GM12878 (cell line): ENCODE measurements at places on chromosomes 3 and 15. TPM values are rescaled to one million over a fixed set of nuclear protein-coding genes. Genes with fewer than 3 reads are reported as not detected.

DNA sequence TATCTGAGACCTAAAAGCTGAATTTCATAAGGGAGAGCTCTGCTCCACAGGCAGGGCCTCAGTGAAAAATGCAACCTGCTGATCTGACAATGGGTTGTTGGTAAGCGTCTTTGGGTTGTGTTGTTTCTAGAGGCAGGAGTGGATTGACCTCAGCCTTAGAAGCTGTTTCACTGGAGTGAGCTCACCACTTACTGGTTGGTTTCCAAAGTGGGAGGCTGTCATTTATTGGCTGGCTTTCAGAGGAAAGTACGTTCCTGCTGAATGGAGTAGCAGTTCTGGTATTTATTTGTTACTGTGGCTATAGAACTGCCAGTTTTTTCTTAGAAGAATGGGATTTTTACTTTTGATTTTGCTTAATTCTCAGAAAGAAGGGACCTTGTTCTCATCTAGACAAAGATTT is 29.3 kb upstream of the COL6A5 start:
- no peak for DNase-seq
- no peaks in the 10 kb centered on the region for H3K27me3 ChIP-seq
- no peaks in the 10 kb centered on the region for H3K4me1 ChIP-seq
- H3K4me3 ChIP-seq, result no peak overlapping the region

DNA sequence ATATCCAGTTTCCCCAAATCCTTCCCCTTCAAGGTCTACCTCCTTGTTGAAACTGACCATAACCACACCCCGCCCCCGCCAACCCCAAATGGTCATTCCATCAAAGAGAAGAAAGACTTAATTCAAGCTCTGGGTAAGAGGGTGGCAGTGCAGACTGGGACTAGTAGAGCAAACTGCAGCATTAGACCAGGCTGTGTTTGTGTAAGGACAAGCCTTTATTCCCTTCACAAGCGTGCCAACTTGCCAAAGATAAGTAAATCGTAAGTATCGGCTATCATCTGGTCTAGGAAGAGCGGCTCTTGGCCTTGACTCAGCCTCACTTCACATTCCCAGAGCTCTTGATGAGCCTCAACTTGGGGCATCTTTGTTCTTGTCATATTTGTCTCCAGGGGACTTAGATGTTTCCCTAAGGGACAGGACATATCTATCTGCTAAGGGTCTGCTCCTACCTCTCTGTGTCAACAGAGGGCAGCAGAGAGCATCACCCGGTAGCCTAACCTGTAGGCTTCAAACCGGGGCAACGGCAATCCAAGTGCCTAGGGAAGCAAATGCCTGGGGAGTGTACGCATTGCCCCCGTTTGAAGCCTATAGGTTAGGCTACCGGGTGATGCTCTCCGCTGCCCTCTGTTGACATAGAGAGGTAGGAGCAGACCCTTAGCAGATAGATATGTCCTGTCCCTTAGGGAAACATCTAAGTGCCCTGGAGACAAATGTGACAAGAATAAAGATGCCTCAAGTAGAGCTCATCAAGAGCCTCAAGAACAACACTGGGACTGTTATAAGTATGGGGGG is 8.9 kb upstream of the MAP3K13 start:
- H3K36me3 ChIP-seq, result no peaks in the 10 kb centered on the region
- H3K4me3 ChIP-seq, result no peak overlapping the region
- H3K27me3 ChIP-seq, result no peaks in the 10 kb centered on the region

- peaks cover 17% of the 10 kb centered on the region for H3K4me1 ChIP-seq
- no peak overlapping the region for H3K4me3 ChIP-seq
- no peaks in the 10 kb centered on the region for H3K36me3 ChIP-seq
- DNase-seq, result no peak
- peak overlapping the region; percentile 58 for H3K27ac ChIP-seq
These were observed 2.6 kb upstream of the ZSCAN2 start for GRCh38 chr15:84598250-84598649.

DNA sequence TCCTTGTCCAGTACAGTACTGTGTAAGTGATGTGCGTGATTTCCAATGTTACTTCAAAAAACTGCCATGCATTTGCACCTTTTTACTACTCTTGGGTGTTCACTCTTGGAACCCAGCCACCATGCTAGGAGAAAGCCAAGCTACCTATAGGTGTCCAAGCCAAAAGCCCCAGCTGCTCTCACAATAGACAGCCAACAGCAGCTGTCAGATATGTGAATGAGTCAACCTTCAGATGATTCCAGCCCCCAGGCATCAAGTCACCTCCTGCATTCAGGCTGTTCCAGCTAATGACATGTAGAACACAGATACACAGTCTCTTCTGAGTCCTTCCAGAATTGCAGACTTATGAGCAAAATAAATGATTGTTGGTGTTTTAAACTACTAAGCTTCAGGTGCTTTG is 417.7 kb upstream of the TGFBR2 start:
- H3K27me3 ChIP-seq, result no peaks in the 10 kb centered on the region
- H3K4me1 ChIP-seq, result no peaks in the 10 kb centered on the region
- DNase-seq, result no peak
- H3K36me3 ChIP-seq, result no peaks in the 10 kb centered on the region
- no peak overlapping the region for H3K27ac ChIP-seq
- no peak overlapping the region for H3K4me3 ChIP-seq

Gene NCK1
- total RNA-seq, result 23.5 and 27.4 TPM in 2 replicates

- H3K27me3 ChIP-seq, result no peaks in the 10 kb centered on the region
- no peak overlapping the region for H3K27ac ChIP-seq
- no peak for DNase-seq
- no peak overlapping the region for H3K4me3 ChIP-seq
These were observed 79.9 kb downstream of the UBP1 start for GRCh38 chr3:33360136-33360825.

Gene PLSCR5
- not detected in 2 replicates for total RNA-seq

Gene CNBP
- total RNA-seq, result 340 and 342 TPM in 2 replicates

DNA sequence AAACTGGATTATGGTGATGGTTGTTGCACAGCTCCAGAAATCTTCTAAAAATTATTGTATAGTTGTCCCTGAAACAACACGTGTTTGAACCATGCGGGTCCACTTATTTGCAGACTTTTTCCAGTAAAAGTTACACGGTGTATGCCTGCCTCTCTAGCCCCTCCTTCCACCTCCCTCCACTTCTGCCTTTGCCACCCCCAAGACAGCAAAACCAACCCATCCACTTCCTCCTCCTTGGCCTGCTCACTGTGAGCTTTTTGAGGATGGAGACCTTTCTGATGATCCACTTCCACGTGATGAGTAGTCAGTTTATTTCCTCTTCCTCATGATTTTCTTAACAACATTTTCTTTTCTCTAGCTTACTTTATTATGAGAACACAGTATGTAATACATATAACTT is 5.4 kb downstream of the CYFIP1 start:
- no peaks in the 10 kb centered on the region for H3K36me3 ChIP-seq
- no peak for DNase-seq
- no peaks in the 10 kb centered on the region for H3K27me3 ChIP-seq

Gene CFAP91
- 0.80 and 1.3 TPM in 2 replicates for total RNA-seq

DNA sequence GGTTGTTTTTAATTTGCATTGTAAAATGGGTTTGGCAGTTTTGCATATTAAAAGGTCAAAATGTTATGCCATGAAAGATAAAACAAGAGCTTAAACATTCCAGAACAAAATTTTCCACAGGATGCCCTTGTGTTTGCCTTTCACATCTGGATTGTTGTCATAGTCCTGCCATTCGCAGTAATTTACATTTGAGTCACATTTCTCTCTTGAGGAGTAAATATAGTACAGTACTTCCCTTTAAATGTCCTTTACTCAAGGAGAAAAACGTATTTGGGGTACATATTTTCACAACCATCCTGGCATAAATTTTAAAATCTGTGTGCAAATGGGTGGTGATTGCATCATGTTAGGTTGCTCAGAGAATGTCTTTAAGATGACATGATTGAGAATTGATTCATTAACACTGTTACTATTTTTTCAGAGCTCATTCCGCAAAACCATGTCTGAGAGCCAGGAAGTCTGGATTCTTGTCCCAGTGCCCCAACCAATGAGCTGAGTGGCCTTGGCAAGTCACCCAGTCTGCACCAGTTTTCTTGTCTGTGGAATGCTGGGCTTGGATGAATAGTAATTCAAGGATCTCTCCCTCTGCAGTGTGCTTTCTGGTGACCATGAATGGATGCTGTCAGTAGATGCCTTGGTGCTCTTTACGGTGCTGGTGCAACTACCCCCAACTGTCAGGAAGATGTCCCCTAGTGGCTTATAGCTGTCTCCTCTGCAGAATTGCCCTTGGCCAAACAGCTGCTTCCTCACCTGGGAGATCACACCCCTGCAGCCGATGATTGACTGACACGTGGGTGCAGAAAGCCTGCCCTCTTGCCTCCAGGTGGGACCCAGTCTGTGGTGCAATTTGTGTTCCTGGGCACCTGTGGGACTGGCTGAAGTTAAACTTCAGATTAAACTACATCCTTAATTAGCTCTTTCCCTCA is 43.0 kb downstream of the ABHD5 start:
- H3K36me3 ChIP-seq, result no peaks in the 10 kb centered on the region; the same call in 1 of the 2 replicates
- H3K4me1 ChIP-seq, result no peaks in the 10 kb centered on the region
- no peaks in the 10 kb centered on the region for H3K27me3 ChIP-seq
- H3K4me3 ChIP-seq, result no peak overlapping the region
- H3K27ac ChIP-seq, result no peak overlapping the region

Gene ANKUB1
- total RNA-seq, result not detected in 2 replicates

DNA sequence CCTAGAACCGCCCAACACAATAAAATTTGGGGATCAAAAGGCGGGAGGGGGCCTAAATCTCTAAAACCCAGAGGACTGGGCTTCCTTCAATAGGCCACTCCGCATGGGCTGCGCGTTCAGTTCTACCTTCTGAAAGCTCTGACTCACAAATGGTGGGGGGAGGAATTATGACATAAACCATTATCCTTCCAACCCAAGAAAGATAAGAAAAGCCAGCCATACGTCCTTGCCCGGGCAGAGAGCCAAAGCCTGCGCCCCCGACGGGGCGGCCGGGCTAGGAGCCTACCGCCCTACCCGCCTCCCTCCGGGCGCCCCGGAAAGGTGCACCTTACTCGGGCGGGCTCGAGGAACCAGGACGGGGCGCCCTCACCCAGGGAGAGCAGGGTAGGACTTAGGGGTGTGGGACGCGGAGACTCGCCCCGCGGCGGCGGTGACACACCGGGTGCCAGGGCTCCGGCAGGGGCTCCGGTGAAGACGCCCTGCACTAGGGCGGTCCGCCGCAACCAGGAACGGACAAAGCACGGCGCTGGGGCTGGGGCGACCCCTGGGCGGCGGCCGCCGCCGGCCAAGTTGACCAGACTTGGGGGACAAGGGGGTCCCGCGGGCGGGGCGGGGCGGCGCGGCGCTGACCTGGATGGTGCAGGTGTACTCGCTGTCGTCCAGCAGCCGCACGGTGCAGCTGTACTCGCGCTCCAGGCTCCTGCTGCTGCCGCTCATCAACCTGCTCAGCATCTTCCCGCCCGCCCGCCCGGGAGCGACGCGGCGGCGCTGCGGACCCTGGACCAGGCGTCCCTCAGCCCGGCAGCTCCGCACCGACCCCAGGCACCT is 534 bp downstream of the FRMD5 start:
- H3K4me3 ChIP-seq, result peak overlapping the region; percentile 86
- DNase-seq, result no peak
- H3K27me3 ChIP-seq, result peaks cover 12% of the 10 kb centered on the region
- no peak overlapping the region for H3K27ac ChIP-seq

Gene CLDN11
- 0.15 and 0.29 TPM in 2 replicates for total RNA-seq

Gene POLG
- 66.2 and 71.1 TPM in 2 replicates for total RNA-seq

DNA sequence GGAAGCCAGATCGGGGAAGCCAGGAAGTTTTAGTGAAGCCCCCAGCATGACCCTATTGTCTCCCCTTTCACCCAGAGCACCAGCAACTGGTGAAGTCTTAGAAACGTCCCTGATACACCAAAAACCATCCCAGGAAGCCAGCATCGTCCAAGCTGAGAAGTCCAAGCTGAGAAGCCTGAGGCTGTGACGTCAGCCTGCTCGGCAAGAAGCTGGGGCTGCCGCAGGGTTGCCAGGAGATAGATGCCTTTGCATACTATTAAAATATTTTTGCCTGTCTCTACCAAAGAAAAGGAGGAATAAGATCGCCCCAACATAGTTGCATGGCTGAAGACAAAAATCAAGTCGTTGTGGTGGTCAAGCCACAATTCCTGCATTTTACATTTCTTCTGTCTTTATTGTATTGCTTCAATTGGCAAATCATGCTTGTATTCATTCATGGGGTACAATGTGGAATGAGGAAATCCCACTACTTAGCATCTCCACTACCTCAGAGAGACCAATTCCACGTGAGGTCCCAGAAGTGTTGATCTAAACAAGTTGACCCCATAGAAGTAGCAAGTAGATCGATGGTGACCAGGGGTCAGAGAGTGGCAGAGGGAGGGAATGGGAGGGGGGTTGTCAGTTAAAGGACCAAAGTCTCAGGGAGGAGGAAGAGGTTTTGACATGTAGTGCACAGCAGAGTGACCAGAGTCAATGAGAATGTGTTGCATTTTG is 19.6 kb upstream of the EMC3 start:
- H3K36me3 ChIP-seq, result peaks cover 2% of the 10 kb centered on the region; the same call in 1 of the 2 replicates
- no peak overlapping the region for H3K4me3 ChIP-seq
- H3K27ac ChIP-seq, result no peak overlapping the region

- no peaks in the 10 kb centered on the region for H3K36me3 ChIP-seq
- peaks cover 5% of the 10 kb centered on the region; the same call in 1 of the 2 replicates for H3K27me3 ChIP-seq
- no peaks in the 10 kb centered on the region for H3K4me1 ChIP-seq
- no peak overlapping the region for H3K27ac ChIP-seq
These were observed 48.4 kb upstream of the CCDC80 start for GRCh38 chr3:112689385-112689784.

DNA sequence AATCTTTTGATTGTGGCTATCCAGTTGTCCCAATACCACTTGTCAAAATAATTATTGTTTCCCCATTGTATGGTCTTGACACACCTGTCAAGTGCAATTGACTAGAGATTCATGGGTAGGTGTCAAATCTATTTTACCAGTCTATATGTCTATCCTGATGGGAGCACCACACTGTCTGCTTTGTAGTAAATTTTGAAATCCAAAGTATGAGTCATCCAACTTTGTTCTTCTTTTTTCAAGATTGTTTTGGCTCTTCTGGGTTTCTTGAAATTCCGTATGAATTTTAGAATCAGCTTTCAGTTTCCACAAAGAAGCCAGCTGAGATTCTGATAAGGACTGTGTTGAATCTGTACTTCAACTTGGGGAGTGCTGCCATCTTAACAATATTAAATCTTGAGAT is 71.9 kb downstream of the CSNK1G1 start:
- no peak overlapping the region for H3K4me3 ChIP-seq
- no peaks in the 10 kb centered on the region for H3K36me3 ChIP-seq
- DNase-seq, result no peak

Gene CLEC3B
- 0.23 TPM in 1 of 2 replicates, not detected in the other for total RNA-seq

DNA sequence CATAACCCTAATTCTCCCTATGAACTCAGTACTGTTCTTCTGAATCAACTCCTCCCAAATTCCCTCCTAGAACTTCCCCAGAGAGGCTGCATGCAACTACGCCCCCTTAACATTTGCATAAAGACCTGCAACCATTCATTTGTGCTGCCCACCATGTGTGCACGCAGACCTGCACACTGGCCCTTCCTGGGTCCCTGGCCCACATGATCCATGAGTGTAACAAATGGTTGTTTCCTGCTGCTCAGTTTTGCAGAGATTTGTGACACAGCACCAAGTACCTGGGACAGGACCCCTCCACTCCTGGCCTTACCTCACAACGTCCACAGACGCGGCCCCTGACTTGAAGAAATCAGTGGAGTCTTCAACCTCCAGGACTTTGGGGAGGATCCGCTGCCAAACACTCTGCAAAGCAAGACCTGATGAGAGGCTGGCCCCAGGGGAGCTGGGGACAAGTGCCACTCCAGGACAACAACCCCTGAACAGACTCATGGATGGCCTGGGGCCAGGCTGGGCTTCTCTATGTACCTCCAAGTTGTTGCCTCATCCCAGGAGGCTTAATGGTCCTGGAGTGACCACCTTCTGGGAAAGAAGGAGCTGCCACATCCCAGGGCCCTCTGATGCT is 33.8 kb downstream of the ALDH1L1 start:
- no peak for DNase-seq
- H3K27me3 ChIP-seq, result no peaks in the 10 kb centered on the region
- no peak overlapping the region for H3K27ac ChIP-seq
- H3K4me1 ChIP-seq, result no peaks in the 10 kb centered on the region
- no peak overlapping the region for H3K4me3 ChIP-seq

GRCh38 chr3:153399636-153400035 is 237.6 kb downstream of the RAP2B start:
- no peak overlapping the region for H3K4me3 ChIP-seq
- no peak for DNase-seq
